ENCODE measurements at places on chromosomes 6 and 20.

- no peak for DNase-seq
These were observed 271.0 kb upstream of the HSF2 start for GRCh38 chr6:122128445-122128844.

GRCh38 chr6:4698901-4699659 is 77.1 kb upstream of the CDYL start:
- DNase-seq, result no peak

GRCh38 chr20:3247638-3248037 is 8.6 kb upstream of the SLC4A11 start:
- DNase-seq, result no peak

DNA sequence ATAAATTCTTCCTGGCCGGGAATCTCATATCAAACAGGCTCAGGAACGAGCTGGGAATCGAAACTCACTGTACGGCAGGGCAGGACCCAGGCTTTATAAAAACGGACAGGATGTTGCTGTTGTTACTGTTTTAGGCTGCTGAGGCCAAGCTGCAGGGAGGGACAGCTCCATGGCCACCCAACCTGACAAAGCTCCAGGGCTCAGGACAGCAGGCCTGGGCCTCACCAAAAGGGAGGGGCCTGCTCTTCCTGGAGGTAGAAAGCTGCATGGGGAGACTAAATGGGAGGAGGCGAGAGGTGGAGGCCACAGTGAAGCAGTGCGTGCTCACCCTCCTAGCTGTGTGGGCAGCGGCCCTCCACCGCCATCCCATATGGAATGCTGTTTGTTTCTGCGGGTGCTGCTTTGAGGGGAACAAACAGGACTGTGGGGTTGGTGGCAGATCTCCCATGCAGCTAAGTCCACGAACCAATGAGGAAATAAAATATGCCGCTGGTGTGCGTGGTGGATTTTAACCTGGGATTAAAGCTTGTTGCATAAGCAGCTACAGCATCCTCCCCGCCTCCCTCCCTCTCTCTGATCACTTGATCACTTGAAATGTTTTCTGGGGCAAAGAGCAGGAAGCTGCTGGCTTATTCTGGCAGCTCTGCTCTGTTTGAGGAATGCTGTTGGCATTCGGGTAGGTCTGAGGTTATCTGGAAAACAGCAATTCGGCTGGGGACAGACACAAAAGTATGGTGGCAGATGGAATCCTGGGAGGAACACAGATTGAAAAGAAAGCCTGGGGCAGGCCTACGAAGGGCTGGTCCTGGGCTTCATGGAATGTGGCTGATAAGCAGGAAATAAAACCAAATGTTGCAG is 2.4 kb upstream of the ZMYND8 start:
- peak; percentile 10 for DNase-seq

DNA sequence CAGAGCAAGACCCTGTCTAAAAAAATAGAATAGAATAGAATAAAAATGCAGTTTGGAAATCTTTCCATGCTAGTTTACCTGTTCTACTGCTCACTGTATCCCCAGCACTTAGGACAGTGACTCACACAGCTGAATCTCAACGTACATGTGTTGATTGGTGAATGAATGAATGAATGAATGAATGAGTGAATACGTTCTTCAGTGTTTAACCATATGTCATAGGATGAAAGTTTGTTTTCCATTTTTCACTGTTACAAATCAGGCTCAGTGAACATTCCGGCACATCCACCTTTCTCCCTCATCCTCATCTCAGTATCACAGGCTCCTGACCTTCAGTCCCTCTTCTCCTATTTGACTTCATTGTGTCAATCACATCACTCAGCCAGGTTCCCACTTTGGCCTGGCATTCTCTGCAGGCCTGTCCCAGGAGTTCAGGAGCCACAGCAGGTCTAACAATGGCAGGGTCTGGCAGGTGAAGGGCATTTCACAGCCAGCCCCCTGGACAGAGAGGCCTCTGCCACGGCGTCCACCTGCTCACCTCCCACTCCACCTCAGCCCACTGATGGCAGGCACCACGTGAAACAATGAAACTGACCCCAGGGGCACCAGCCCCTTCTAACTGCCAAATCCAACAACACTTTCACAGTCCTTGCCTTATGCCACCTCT is 7.9 kb downstream of the ZC3H12D start:
- DNase-seq, result no peak

GRCh38 chr6:257774-258173 is 34.5 kb upstream of the DUSP22 start:
- DNase-seq, result no peak
